Smooth muscle cell of bladder (primary cell): ENCODE measurements at places on chromosomes 4 and X. TPM values are rescaled to one million over a fixed set of nuclear protein-coding genes. Genes with fewer than 3 reads are reported as not detected.

SMIM31 gene
- not detected in 2 replicates for total RNA-seq

AREG gene
- 5.7 TPM in 1 of 2 replicates, not detected in the other for total RNA-seq

CXorf49 gene
- not detected in 2 replicates for total RNA-seq

BGN gene
- 2.0 and 9.0 TPM in 2 replicates for total RNA-seq

GPC3 gene
- total RNA-seq = 1.9 and 2.6 TPM in 2 replicates

HS3ST1 gene
- 0.65 and 1.3 TPM in 2 replicates for total RNA-seq

VCX3B gene
- not detected in 2 replicates for total RNA-seq

CLNK gene
- total RNA-seq = not detected in 2 replicates

NALF2 gene
- not detected in 2 replicates for total RNA-seq

AFF2 gene
- total RNA-seq = under 0.01 TPM in 1 of 2 replicates, not detected in the other

BEX4 gene
- total RNA-seq = 15.6 and 29.9 TPM in 2 replicates

PLAC1 gene
- total RNA-seq = 1.7 and 2.5 TPM in 2 replicates

USP53 gene
- 29.0 and 50.6 TPM in 2 replicates for total RNA-seq

BEND2 gene
- total RNA-seq = not detected in 2 replicates

RBM46 gene
- 0.09 TPM in 1 of 2 replicates, not detected in the other for total RNA-seq

HSFX3 gene
- not detected in 2 replicates for total RNA-seq
